ENCODE measurements at places on chromosomes 7 and 10.

DNA sequence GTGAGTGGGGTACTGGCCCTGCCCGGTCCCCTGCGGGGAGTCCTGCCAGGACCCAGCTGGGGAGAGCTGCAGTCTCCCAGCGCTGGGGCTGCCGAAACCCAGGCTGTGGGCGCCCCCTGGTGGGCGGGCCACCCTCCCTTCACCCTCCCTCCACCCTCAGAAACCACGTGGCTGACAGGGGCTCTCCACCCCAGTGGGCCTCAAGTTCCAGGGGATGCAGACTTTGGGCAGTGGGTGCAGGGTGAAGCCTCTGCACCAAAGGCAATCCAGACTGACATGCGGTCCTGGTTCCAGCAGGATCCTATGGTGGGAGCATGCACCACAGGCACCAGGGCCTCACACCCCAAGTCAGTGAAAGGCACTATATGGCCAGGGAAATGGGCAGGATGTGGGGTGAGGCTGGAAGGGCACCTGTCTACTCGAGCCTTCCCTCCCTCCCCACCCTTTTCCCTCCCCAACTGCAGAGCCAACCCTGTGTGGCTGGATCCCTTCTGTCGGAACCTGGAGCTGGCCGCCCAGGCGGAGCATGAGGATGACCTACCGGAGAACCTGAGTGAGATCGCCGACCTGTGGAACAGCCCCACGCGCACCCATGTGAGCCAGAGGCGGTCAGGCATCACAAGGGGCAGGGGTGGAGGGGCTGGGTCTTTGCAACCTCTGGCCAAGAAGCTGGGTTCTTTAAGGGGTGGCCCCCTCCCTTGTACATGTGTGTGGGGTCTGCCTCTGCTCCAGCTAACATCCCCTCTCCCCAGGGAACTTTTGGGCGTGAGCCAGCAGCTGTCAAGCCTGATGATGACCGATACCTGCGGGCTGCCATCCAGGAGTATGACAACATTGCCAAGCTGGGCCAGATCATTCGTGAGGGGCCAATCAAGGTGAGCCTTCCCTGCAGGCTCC is 38.8 kb downstream of the PSAP start:
- peak; percentile 65 for DNase-seq

- DNase-seq, result no peak
Measured at GRCh38 chr7:20276705-20277472, 53.8 kb upstream of the ITGB8 start.

DNA sequence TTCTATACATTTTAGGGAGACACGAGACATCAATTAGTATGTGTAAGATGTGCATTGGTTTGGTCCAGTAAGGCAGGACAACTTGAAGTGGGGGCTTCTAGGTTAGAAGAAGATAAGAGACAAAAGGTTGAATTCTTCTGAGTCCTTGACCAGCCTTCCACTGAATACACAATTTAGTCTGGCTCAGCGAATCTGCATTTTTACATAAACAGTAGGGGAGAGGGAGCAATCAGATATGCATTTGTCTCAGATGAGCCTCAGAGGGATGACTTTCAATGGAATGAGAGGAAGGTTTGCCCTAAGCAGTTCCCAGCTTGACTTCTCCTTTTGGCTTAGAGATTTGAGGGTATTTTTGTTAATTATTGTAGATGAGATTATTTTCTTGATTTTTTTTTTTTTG is 20.0 kb upstream of the C10orf90 start:
- DNase-seq, result no peak

GRCh38 chr7:148041156-148041555 is 549.4 kb upstream of the C7orf33 start:
- DNase-seq, result no peak

- no peak for DNase-seq
Measured at GRCh38 chr10:79420974-79421688, 24.3 kb downstream of the ZCCHC24 start.

DNA sequence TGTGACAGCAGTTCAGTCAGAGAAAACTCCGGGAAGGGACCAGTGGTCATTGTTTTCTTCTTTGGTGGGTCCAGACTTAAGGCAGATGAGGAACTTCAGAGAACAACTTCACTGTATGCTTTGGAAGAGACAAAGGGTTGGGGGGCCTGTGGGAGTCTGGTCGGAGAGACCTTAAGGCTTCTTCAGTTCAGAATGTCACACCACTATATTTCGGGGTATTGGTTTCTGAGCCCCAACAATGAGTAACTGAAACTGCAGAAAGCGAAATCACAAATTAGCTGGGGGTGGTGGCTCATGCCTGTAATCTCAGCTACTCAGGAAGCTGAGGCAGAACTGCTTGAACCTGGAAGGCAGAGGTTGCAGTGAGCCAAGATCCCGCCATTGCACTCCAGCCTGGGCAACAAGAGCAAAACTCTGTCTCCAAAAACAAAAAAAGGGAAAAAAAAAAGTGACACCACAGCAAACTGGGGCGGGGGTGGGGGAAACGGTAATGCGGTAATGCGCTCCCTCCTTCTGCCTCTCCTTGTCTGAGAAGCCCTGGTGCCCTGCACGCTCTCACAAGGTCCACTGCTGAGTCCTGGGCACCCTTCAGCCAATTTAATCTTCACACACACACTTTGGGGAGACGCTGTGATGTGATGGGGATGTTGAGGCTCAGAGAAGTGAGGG is 2.2 kb upstream of the ADIRF start:
- no peak for DNase-seq

DNA sequence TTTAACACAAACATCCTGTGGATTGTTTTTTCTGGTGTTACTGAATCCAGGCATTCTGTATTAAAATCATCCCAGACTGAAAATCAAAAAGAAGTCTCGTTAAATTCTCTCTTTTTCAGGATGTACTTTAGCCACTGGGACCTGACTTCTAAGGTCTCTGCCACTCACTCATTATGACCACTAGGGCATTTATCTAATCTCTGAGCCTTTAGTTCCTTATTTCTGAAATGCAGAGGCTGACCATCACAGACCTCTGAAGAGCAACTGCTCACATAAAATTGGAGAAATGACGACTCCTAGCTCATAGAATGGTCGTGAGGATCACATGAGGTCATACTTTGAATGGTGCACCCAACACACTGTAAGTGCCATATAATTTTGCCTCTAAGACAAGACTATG is 63.2 kb downstream of the KCNMA1 start:
- peak; percentile 23 for DNase-seq

DNA sequence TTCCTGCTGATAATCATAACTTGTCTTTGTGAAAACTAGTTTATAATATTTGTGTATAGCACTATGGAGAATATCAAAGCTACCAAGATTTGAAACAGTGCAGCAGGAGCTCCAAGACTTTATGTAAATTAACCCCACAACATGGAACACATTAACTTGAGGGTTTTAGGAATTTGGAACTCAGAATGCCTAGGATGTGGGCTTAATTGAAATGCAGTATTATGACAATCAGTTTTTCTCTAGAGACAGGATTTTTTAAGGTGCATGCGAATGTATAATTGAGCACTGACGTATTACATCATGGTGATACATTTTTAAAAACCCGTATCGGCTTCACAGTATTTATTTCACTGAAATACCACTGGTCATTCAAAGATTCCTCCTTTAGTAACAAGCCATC is 313.1 kb upstream of the DGKB start:
- DNase-seq, result no peak

GRCh38 chr10:127619546-127620325 is 70.6 kb downstream of the NPS start:
- DNase-seq, result no peak

- no peak for DNase-seq
Measured at GRCh38 chr10:97764519-97764931, 7.3 kb downstream of the SFRP5 start.

DNA sequence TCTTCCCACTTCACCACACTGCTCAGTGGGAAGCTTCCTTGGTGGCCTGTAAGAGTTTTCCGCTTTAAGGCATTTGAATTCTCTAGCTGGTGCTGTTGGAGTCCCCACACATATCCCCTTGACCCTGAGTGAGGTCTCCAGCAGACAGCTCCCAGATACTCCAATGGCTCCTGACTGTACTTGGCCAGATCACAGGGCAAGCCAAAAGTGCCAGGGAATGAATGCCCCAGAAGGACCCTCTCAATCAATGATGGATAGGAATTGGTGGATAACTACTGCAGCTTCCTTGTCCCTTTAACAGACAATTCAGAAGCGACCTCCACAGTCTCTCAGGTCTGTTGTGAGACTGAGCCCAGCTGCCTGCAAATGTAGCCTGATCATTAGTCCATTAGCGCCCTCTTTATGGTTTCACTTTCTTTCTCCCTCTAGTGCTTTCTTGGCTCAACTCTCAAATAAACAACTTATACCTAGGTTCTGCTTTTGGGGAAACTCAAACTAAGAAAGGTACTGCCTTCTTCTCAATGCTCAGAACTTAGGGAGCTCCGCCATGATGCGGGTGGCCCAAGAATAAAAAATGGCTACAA is 283.0 kb downstream of the TCF7L2 start:
- DNase-seq, result no peak

DNA sequence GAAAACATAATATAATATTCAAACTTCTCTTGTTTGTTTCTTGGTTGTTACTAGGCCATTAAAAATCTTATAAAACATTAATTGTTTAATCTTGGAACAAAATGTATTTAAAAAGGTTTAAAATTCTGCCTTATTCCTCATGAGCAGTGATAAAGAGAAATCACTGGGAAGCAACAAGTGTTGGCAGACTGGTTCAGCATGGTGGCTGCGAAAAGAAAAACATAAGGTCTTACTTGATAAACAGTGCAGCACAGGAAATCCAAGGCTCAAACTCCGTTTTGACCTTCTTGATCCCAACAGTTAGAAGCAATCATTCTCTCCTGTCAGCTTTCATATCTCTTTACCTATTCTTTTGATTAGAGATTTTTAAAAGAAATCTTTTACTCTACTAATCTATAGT is 530.8 kb downstream of the CNTNAP2 start:
- no peak for DNase-seq

- no peak for DNase-seq
Measured at GRCh38 chr10:11156480-11156879, 138.8 kb downstream of the CELF2 start.

DNA sequence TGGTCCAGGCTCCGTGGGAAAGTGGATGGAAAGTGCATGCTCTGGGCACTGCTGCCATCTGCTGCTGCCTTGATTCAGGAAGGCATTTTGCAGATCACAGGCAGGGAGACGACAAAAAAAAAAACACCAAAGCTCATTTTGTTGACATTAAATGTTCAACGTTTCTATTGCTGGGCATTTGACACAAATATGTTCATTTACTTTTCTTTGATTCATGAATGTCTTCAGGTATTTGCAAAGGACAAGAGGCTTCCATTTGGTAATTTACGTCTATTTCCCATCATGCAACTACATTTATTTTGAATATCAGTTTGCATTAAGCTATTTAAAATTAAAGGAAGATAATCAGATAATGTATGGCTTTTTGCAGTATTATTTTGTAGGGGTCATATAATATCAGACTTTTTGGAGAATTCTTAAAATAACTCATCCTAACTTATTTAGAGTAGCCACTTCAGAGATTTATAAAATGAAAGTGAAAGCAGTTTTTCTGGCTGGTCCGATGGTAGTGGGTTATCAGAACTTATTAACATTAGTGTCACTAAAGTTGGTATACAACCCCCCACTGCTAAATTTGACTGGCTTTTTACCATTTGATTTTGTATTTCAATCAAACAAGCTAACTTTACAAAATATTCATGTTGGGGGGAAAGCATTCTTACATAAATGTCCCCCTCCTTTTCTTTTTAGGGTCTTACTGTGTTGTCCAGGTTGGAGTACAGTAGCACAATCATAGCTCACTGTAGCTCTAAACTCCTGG is 65.3 kb downstream of the PDIA4 start:
- DNase-seq, result peak; percentile 64

- no peak for DNase-seq
Measured at GRCh38 chr10:99761365-99761764, 21.1 kb upstream of the ABCC2 start.

GRCh38 chr10:66218981-66219587 is 706.8 kb upstream of the LRRTM3 start:
- DNase-seq, result no peak

- peak; percentile 96 for DNase-seq
Measured at GRCh38 chr10:78756604-78757343, 312.0 kb upstream of the ZMIZ1 start.

DNA sequence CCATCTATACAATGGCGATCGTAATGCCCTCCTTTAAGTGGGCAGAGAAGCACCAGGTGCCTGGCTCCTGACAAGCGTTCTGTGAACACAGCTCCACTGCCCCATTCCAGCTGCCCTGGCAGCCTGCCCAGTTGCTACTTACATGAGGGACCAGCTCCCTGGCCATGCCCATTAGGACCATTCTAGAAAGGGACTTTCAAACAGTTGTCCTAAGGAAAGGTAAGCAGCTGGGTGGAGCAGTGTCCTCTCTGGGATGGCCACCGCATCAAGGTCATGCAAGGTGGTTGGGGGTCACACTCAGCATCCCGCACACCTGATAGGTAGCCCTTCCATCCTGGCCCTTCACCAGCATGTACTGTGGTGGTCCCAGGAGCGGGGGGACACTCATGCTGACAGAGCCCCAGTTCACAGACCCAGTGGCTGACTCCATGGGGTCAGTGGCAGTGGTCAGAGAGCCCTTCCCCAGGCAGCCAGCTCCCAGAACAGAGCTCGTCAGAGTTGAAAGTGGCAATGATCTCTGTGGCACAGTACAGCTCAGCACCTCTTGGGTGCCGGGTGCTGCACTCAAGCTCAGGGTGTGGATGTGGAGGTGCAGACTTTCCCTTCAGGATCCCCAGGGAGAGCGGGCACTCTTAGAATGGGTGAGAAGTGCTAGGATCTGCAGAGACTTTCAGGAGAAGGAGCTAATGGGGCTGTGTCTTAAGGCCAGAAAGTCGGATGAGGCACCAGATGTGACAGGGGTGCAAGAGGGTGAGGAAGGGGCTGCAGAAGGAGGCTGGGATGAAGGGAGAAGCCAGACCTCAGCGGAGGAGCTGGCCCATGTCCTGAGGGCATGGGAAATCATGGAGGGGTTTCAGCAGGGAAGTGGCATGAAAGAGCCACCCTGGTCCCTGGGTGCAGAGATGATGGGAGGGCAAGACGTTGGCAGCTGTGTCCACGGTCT is 10.9 kb downstream of the MMRN2 start:
- no peak for DNase-seq

GRCh38 chr10:17286562-17287550 is 58.8 kb downstream of the VIM start:
- no peak for DNase-seq

- DNase-seq, result no peak
Measured at GRCh38 chr10:124708922-124709520, 35.2 kb downstream of the FAM53B start.

- DNase-seq, result peak; percentile 6
Measured at GRCh38 chr7:123746931-123747488, 1.8 kb downstream of the WASL start.

All from ELR (cell line).